Stimulated activated CD8-positive, alpha-beta memory T cell treated with anti-CD3 and anti-CD28 coated beads, Interleukin-7, amount 100 ng/mL, for 1 hour (primary cell): ENCODE measurements at places on chromosomes 7 and 10.

GRCh38 chr7:90903841-90904240, 307.7 kb downstream of the CDK14 start:
- no peak for DNase-seq

DNA sequence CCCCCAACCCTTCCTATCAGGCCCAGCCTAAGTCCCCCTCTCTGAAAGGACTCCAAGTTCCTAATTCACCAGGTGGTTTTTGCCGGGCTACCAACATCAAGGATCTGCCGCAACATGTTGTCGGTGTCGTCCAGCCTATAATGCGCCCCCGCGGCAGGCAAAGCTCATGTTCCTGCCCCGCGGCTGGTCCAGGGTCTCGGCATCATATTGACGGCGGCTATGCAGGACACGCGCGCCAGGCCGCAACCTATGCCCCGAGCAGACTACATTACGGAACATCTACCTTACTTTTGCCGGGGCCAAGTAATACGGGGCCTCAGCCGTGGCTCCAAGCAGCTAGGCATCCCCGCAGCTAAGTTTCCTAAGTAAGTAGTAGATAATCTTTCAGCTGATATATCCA, 24.6 kb upstream of the FAM221A start:
- no peak for DNase-seq

GRCh38 chr7:37916673-37917660, at the start of gene SFRP4:
Gene SFRP4 (minus strand): TSS chr7:37916817. CDS start chr7:37916537, 280 bp downstream.
- no peak for DNase-seq

DNA sequence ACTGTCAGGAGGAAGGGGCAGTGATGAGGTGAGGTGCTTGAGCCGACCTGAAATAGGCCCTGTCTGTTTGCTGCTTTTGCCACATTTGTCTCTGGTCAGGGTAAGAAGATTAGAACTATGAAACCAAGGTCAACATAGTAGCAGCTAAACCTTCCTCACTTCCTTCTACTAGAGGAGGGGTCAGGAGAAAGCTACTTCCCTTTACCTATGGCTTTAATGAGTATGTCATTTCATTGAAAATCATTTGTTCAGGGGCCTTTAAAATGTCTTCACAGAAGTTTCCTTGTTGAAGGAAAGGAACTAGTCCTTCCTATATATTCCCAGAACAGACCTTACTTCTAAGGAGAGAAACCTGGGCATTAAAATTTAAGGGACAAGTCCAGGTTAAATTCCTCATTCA, 19.0 kb downstream of the HYAL4 start:
- DNase-seq = no peak

GRCh38 chr7:54550471-54550870, 8.3 kb downstream of the VSTM2A start:
- DNase-seq = no peak

DNA sequence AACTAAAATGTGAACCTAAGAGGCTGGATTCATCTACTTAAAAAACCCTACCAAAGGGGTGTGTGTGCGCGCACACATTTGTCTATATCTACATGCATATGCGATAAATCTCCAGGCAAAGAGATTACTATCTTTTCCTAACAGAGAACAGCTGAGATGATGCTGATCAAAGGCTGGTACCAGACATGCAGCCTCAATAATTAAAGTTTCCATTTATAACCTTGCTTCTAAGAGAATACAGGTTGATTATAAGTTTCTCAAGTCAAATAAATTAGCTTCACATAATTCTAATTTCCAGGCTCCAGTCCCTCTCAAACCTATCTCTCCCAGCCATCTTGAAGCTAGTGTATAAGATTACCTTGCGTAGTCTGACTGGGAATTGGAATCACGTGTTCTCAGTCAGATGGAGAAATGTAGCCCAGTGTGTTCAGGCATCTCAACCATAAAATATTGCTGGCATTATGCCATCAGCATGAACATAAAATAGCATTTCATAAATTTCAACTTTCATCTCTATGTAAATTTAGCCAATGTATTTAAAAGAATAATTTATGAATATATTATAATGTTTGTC, 1062.0 kb downstream of the XPNPEP1 start:
- DNase-seq = no peak

DNA sequence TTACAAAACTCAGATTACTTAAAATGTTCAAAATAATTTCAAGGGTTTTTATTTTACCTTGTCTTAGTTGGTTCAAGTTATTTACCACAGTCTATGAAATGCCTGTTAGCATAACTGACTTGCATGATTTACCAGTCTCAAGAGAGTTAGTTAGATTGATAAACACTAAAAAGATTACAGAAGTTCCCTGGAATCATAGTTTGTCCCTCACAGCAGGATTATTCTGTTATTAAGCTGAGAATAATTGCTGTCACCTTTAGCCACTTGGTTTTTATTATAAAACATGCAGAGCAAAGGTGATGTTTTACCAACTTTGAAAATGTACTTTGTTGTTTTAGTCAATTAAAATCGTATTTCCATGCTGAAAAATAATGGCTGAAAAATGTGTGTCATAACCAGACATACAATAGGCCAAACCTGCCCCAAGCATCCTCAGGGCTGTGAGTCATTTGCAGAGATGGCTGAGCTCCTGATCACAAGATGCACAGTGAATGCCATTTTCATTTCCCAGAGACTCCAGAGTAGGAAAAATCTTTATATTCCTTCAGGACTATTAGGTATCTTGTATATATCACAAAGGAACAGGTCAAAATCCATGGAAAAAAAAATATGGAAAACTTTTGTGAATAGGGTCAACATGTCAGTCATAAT, 87.8 kb upstream of the DKK1 start:
- no peak for DNase-seq

DNA sequence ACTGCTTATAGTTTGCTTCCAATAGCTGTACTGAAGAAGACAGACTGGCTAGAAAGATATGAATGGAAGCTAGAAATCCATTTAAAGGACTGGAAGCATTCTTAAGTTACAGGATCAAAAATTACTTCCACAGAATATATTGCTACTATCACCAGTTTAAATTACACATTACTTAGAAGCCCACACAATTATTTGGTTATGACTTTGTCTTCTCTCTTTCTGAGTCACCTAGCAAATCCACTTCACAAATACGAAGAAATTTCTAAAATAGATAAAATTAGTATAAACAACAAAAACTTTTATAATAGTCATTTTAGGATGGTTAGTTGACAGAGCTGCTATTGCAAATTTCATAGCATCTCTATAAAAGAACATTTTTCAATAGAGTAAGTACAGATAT, 108.1 kb downstream of the SNX13 start:
- no peak for DNase-seq

DNA sequence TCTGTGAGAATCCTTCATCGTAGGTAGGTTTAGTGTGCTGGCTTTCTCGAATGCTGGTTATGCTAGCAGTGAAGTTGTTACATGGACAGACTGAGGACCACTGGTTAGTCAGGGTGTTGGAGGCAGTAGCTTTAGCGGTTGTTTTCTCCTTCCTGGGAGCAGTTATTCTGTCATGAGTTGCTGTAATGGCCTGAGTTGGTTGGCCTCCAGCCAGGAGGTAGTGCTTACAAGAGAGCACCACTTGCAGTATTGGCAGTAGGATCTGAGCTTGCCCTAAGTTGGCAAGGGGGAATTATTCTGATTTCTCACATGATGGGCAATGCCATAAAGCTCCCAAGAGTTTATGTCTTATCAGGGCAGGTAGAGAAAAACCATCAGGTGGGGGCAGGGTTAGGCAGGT, 58.0 kb downstream of the IPMK start:
- no peak for DNase-seq

DNA sequence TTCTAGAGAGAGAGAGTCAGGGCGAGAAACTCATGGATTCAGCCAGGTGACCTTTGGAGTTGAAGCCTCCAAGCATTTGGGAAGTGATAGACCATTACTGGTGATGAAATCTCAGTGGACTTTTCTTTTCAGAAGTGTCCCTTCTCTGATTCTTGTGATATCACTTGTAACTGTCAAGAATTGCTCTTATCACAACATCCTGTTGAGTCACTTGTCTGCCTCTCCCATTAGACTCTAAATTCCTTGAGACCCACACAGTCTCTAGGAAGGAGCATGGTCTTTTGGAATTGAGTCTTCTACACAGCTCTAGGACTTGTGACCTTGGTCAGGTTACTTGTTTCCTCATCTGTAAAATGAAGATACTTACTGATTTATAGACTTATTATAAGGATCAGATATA, 81.0 kb downstream of the CFAP58 start:
- DNase-seq = no peak

- no peak for DNase-seq
Observed at GRCh38 chr7:25358926-25359325, 130.6 kb upstream of the NPVF start.

DNA sequence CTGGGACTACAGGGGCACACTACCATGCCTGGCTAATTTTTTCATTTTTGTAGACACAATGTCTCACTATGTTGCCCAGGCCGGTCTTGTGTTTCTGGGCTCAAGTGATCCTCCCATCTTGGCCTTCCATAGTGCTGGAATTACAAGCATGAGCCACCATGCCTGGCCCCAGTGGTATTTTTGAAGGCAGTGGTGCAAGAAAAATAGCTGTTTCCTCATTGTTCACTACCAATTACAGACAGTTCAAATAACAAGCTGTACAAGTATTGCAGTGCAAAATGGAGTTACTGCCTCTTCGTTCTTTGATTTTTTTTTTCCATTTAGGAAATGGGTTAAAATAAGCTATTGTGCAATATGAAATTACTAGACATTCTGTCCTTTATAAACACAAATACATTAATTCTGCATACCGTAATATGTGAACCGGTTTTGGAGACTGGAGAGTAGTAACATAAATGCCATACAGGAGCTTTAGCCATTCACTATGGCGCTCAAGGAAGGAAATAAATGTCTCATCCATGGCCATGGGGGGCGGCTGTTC, 35.0 kb upstream of the BPGM start:
- no peak for DNase-seq

DNA sequence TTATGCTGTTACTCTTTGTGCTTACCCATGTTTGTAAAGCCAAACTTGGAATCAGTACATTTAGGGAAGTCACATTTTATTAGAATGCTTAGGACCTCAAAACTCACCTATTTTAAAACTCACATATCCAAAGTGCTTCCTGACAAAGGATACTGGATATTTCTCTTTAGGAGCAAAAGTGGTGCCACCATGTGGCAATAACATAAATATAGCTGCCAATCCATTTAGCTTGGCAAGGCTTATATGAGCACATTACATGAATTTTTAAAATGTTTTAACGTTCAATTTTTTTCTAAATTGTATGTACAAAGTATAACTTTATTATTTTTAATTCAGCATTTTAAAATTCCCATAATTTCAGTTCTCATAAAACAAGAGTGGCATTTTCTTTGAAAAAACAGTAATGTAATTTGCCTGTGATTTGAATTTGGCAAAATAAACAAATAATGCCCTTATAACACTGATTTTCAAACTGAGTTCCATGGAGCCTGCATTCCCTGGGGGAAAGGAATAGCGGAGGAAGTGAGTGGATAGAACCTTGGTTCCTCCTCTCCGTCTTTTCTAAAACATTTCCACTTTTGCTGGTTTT, 75.4 kb downstream of the HDAC9 start:
- DNase-seq = no peak

GRCh38 chr10:68869623-68870022, 31.5 kb upstream of the DDX50 start:
- DNase-seq = no peak

DNA sequence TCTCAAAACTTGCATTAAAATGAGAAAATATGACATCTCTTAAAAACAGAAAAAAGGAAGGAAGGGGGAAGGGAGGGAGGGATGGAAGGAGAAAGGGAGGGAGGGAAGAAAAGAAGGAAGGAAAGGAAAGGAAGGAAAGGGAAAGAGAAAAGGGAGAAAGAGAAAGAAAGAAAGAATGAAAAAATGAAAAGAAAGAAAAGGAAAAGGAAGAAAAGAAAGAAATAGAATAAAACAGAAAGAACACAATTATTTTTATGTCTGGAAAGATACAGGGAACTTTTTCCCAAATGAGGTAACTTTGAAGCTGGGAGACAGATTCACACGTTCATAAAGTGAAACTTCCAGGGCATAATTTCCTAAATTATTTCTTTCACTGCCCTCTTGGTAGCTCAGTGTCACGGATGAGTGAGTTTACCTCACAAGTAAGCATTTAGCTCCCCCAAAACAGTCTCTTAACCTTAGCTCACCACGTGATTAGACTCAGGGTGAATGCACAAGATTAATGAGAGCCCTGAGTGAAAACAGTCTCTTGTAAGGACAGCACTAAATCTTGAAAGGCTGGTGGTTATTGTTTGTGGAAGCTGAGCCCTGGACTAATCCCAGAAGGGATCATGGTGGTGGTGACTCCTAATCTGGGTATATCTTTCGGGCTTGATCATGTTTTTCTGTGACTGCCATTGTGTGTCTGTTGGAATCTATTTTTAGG, 74.1 kb upstream of the HDAC9 start:
- no peak for DNase-seq

DNA sequence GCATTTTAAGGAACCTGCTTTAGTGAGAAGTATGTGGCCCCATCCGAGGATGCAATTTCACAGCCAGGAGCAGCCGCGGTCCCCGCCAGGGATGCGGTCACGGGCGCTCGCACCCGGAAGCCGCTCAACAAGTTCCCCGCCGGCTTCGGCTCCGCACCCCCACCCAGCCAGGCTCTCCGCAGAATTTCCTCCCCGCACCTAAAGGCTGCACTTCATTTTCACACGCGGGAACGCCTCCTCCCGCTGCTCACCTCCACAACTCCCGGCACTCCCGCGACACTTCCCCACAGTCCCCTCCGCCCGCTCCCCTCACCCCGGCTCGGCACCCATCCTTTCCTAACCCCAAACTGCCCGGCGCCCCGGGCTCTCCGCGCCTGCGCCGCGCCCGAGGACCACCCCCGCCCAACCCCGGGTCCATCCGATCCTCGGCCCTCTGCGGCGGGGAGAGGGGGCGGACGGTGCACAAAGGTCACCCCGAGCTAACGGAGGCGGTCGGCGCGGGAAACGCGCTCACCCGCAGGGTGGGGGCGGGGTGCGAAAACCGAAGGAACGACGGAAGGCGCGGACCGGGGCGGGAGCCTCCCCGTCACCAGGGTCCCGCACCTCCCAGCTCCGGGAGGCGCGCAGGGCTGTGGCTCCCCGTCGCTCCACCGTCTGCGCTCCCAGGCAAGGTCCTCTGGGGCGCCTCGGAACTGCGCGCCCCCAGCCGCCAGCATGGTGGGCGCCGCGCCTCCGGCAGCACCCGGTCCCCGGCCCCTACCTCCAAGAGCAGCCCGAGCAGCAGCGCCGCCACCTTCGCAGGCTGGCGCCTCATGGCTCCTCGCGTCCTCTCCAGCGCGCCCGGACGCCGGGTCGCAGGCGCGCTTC, 558 bp downstream of the VOPP1 start:
- DNase-seq = peak; percentile 27

DNA sequence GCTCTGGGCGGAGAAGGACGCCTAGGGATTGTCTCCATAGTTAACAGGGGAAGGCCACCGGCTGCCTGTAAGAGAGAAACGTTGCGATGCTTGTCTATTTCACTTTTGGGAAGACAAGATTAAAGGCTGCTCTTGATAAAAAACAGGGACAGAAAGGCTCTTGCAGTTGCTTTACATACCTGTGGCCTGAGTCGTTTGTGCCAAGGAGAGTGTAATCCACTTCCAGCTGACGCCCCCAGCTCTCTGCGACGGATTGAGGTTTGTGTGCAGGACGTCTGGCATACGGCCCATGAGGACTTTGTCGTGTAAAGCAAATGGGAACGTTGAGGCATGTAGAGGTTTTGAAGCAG, 1.1 kb downstream of the MAP3K8 start:
- DNase-seq = no peak
